ENCODE measurements at places on chromosomes 3 and 15. TPM values are rescaled to one million over a fixed set of nuclear protein-coding genes. Genes with fewer than 3 reads are reported as not detected.

LRTM1 gene
- total RNA-seq = not detected

FBXL22 gene
- total RNA-seq = 20.7 TPM

- no peak for DNase-seq
Measured at GRCh38 chr3:118755253-118755801, 279.3 kb downstream of the IGSF11 start.

GRCh38 chr3:173785004-173785403, 387.5 kb downstream of the NLGN1 start:
- DNase-seq = no peak

- no peak for DNase-seq
Measured at GRCh38 chr3:39415983-39416382, 9.5 kb downstream of the RPSA start.

- DNase-seq = no peak
Measured at GRCh38 chr3:138082085-138082991, 33.1 kb downstream of the DZIP1L start.

GRCh38 chr3:46127503-46127902, 80.6 kb downstream of the CCR1 start:
- DNase-seq = no peak

Data from heart left ventricle (tissue), 16 donors.